ENCODE measurements at places on chromosomes 6 and 20.

DNA sequence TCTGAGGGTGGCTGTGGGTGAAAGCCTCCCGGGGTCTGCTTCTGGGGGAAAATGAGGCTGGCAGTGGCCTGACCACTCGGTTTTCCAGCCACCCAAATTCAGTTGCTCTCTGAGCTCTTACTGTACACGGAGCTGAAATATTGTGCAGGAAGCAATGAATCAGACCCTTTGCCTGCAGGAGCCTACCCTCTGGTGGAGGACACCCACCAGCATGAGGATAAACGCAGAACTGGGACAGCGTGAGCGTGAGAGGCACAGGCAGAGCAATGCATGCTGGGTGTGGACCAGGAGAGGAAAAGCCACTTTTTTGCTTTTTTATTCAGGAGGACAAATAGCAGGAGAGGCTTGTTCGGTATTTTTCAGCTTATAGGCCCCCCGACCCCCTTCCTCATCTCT lies 298.0 kb downstream of the QKI start:
- no peak for DNase-seq

- DNase-seq: no peak
These were observed 34.5 kb upstream of the HBS1L start for GRCh38 chr6:135088818-135089809.

- no peak for DNase-seq
These were observed 1.2 kb upstream of the SPATS1 start for GRCh38 chr6:44341095-44341890.

- peak; percentile 24 for DNase-seq
These were observed 466.2 kb downstream of the TFAP2A start for GRCh38 chr6:9948678-9949077.

- DNase-seq: no peak
These were observed 143.1 kb upstream of the INSM1 start for GRCh38 chr20:20224806-20225205.

GRCh38 chr6:7137335-7138045 lies 29.7 kb downstream of the RREB1 start:
- DNase-seq: peak; percentile 64

- no peak for DNase-seq
These were observed 32.8 kb downstream of the EFCAB8 start for GRCh38 chr20:32891491-32891890.

GRCh38 chr20:13960525-13960924 lies 29.9 kb downstream of the SEL1L2 start:
- no peak for DNase-seq

GRCh38 chr6:155660251-155660977 lies 204.8 kb upstream of the NOX3 start:
- DNase-seq: no peak

Measured in right hindlimb (tissue), 1 donor.